Activated CD4-positive, alpha-beta T cell treated with anti-CD3 and anti-CD28 coated beads, Interleukin-2, amount 50 U/mL, for 24 hours (primary cell): ENCODE measurements at places on chromosomes 11 and 22.

- DNase-seq, result no peak
Measured at GRCh38 chr11:76218449-76219178, 12.3 kb upstream of the WNT11 start.

GRCh38 chr22:32660292-32660691, 141.2 kb upstream of the TIMP3 start:
- DNase-seq, result peak; percentile 44

DNA sequence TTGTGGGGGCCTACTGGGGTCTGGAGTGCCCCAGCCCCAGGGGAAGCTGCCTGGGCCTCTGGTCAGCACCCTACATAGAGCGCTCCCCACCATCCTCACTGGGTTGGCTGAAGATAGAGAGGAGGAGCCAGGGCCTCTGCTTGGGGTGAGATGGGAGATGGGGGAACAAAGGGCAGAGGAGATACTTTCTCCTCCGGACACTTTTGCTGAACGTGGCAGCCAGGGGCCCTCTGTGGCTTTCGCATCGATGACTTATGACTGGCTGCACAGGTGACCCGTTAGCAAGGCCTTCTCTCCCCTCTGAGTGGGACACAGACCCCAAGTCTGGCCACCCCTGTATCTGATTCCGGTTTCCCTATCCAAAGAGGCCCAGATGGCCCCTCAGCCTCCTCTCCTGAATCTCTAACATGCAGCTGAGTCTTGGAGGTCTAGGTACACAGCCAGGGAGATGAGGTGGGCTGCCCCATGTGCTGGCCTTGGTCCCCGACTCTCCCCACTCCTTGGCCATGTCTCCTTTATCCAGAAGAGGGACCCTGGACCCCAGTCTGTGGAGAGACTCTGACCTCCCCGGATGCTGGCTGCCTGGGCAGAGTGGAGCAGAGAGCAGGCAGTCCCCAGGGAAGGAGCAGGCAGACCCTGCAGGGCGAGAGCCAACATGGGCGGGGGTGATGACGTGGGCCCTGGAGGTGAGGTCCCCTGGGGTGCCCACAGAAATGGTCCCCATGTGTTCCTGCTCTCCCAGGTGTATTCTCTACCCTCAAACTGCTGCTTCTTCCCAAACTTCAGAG, 59.3 kb upstream of the NECTIN1 start:
- DNase-seq, result no peak

GRCh38 chr11:92766698-92767097, 202.8 kb upstream of the MTNR1B start:
- DNase-seq, result no peak

DNA sequence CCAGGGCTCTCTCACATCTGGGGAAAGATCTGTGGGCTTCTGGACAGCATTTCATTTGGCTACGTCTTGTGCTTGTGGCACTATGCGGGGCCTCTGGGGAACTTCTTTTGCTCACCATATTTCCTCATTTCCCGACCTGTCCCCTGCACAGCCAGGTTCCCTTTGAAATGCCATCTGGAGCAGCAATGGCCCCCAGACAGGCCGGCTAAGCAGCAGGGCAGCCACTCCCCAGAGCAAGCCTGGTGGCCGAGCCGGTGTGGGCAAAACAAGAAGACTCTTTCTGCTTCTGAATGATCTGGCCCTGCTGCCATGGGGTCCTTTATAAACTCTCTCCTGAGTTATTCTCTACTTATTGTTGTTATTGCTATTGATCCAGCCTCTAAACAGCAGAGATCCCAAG, 190.7 kb upstream of the NECTIN1 start:
- no peak for DNase-seq
